Stimulated activated CD4-positive, alpha-beta T cell treated with anti-CD3 and anti-CD28 coated beads, TNF-alpha, amount 100 ng/mL, for 1 hour (primary cell): ENCODE measurements at places on chromosomes 6 and 20.

- DNase-seq: no peak
Measured at GRCh38 chr6:134739299-134740026, 210.4 kb downstream of the ALDH8A1 start.

GRCh38 chr6:9744119-9744518 lies 670.8 kb downstream of the TFAP2A start:
- no peak for DNase-seq

DNA sequence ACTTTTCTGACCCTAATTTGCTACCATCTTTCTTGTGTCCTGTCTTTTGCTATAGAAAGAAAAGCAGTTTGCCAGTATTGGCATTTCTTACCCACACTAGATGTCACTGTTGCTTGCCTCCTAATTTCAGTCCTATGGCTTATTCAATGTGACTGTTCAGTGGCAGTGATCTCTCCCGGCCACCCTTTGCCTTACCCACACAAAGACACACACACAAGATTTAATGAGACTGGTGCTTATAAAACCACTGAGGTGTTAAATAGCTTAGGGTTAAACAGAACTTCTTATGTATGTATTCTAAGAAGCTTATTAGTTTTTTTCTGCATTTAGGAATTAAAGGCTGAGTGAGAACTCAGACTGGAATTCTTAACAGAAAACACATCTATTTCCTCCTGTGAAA lies 233.6 kb upstream of the ASCC3 start:
- DNase-seq: no peak

DNA sequence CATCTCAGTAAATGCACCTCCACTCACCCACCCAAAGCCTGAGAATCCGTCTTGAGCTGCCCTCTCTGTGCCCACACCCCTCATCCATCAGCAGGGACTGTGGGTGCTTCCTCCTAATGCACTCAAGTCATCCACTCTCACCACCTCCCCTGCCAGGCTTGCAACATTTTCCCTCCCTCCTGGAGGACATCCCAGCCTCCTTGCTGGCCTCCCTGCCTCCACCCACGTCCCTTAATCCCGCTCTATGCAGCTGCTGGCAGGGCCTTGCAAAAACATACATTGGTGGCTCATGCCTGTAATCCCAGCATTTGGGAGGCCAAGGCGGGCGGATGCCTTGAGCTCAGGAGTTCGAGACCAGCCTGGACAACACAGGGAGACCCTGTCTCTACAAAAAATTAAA lies 15.6 kb upstream of the SRC start:
- DNase-seq: no peak

DNA sequence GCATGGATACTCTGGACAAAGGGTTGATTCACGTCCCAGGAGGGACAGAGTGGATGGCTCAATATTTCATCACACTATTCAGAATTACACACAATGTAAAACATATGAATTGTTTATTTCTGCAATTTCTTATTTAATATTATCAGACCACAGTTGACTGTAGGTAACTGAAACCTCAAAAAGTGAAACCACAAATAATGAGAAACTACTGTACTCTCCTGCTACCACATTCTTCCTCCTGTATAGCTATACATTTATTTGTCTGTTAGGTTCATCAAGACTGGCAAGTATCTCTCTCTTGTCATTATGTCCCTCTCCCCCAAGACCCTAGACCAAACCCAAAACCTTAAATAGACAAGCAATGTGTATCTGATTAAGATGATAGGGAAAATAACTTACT lies 60.0 kb downstream of the SYCP2 start:
- no peak for DNase-seq

DNA sequence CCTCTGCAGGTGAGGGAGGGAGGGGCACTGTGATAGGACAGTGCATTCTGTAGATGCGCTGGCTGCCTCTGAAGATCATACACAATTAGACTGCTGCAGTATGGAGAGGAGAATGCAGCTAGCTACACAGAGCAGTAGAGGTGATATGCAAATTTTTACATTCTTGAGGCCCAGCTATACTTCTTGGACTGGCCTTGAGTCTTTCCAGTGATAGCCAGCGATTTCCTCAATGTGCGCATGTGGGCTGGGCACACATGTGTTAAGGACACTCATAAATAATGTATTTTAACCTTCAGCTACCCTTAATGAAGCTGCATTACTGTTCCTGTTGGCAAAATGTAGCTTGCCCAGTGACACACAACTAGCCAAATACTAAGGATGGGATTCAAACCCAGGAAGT lies 19.0 kb downstream of the TTPAL start:
- DNase-seq: no peak

DNA sequence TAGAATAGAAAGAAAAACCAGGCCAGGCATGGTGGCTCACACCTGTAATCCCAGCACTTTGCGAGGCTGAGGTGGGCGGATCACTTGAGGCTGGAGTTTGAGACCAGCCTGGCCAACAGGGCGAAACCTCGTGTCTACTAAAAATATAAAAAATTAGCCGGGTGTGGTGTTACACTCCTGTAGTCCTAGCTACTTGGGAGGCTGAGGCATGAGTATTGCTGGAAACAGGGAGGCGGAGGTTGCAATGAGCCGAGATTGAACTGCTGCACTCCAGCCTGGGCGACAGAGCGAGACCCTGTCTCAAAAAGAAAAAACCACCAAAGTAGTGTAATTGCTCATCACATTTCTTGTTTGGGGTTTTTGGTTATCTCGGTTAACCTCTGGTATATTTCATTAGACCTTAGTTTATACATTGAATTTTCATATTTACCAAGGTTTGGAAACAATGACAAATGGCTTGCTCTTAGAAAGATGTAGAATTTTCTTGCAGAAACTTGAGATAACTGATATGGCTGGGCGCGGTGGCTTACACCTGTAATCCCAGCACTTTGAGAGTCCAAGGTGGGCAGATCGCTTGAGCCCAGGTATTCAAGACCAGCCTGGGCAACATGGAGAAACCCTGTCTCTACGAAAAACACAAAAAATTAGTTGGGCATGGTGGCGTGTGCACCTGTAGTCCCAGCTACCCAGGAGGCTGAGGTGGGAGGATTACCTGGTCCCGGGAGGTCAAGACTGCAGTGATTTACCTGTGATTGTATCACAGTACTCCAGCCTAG lies 14.2 kb downstream of the ITCH start:
- no peak for DNase-seq

GRCh38 chr6:150759483-150759882 lies 106.0 kb upstream of the MTHFD1L start:
- no peak for DNase-seq

GRCh38 chr20:9093218-9093957 lies 24.5 kb downstream of the PLCB4 start:
- no peak for DNase-seq

DNA sequence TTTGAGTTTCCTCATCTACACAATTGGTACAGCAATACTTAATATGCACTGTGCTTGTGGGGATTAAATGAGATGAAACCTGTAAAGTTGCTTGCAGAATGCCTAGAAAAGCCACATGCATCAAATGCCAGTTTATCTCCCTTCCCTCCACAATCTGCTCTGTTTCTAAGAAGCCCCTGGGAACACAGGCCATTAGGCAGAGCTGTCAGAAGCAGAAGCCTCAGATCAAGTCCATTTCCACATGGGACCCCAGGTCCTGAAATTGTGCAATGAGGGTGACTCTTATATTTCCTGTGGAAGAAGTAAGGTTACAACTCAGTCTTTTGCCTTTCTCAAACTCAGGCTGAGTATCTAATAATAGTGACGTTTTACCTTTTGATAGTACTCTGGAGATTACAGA lies 737.4 kb downstream of the KIF16B start:
- DNase-seq: no peak

- no peak for DNase-seq
Measured at GRCh38 chr20:11090751-11091150, 417.0 kb upstream of the JAG1 start.

DNA sequence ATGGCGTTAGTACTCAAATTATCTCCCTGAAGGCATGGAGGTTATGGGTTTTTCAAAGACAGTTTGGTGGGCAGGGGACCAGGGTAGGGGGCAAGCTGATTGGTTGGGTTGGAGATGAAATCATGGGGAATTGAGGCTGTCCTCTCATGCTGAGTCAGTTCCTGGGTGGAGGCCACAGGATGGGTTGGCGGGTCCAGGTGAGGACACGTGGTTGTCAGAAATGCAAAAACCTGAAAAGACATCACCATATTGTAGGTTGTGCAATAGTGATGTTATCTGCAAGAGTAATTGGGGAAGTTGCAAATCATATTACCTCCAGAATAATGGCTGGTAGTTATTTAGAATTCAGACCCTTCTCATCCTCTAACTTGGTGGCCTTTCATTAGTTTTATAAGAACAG lies 30.1 kb downstream of the GPX6 start:
- no peak for DNase-seq

- no peak for DNase-seq
Measured at GRCh38 chr6:85600713-85601313, 7.2 kb upstream of the SNX14 start.

DNA sequence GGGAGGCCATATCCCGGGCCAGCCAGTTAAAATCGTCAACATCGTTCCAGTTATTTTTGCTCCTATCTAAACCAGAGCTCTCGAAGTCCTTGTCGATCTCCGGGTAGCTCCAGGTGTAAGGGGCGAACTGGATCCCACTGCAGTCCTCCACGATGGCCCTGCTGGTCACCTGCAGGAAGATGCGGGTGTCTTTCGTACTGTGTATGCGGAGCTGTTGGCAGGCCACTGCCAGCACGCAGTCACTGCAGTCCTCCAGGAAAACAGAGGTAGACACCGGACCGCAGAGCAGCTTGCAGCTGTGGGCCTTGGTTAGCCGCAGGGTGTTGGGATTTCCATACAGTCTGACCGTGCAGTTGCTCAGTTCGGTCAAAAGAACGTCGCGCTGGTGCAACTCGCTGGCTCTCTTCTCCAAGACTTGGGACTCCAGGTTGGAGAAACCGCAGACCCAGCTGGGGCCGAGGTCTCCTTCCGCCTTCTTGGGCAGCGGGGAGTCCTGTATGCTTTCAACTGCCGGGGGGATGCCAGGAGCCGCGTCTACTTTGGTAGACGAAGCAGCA lies 742 bp downstream of the TBCC start:
- no peak for DNase-seq

DNA sequence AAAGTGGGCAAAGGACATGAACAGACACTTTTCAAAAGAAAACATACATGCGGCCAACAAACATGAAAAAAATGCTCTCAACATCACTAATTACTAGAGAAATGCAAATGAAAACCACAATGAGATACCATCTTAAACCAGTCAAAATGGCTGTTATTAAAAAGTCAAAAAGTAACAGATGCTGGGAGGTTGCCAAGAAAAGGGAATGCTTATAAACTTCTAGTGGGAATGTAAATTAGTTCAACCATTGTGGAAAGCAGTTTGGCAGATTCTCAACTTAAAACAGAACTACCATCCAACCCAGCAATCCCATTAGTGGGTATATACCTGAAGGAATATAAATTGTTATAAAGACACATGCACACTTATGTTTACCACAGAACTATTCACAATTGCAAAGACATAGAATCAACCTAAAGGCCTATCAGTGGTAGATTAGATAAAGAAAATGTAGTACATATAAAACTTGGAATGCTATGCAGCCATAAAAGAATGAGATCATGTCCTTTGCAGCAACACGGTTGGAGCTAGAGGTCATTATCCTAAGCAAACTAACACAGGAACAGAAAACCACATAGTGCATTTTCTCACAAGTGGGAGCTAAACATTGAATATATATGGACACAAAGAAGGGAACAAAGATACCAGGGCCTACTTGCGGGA lies 16.3 kb downstream of the CENPQ start:
- no peak for DNase-seq

GRCh38 chr6:83592770-83593394 lies 80.5 kb downstream of the PRSS35 start:
- DNase-seq: no peak

DNA sequence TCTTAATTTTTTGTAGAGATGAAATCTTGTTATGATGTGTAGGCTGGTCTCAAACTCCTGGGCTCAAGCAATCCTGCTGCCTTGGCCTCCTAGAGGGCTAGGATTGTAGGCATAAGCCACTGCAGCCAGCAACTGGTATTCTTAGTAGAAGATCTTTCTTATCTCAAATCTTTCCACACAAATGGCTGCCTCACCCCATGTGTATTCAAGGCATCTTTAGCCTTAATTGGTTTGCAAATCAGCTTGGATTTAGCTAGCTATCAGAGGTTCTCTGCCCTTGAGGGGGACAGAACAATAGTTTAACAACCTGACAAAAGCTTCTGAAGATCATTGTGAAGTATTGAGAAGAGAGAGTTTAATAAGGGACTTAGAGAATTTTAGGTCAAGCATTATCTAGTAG lies 17.9 kb upstream of the ABRACL start:
- DNase-seq: no peak

DNA sequence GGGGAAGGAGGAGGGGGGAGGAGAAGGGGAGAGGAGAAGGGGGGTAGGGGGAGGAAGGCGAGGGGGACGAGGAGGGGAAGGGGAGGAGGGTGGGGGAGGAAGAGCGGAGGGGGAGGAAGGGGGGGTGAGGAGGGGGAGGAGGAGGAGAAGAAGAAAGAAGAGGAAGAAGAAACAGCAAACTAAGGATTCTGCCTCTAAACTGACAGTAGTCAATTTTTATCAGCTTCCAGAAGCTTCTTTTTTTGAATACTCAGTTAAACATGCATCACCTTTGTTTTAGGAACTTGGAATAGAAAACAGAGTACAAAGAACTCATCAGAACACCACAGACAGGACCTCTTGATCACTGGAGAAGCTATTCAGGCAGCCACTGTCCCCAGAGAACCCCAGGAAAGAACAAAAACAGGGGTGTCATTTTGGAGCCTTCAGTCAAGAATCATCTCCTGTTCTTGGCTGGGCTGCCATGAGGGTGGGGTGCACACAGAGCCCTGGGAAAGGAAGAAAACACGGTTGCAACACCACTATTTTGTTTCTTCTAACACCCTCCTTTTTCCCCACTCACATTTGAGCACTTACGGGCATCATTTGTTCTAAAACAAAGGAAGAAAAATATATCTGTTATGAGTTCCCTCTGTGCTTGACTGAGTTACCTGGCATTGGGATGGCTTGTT lies 67.4 kb downstream of the TMEM170B start:
- no peak for DNase-seq
